ENCODE measurements at places on chromosomes 16 and 17. TPM values are rescaled to one million over a fixed set of nuclear protein-coding genes. Genes with fewer than 3 reads are reported as not detected.

DNA sequence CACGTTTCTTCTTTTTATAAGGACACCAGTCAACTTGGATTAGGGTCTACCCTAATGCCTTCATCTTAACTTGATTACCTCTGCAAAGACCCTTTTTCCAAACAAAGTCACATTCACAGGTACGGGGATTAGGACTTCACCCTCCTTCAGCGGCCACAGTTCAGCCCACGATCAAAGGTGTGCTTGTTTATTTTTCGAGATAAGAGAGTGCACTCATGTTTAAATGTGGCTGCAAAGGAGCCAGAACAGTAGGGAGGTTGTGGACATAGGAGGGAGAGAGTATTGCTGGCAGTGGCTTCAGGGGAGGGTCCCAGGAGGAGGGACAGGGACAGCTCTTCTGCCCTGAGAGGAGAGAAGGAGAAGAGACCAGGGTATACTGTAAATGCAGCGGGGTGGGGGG, 46.7 kb downstream of the MGAT5B start:
- no peaks in the 10 kb centered on the region for H3K27me3 ChIP-seq
- no peak overlapping the region for H3K27ac ChIP-seq
- DNase-seq = no peak
- H3K4me1 ChIP-seq = no peaks in the 10 kb centered on the region
- H3K4me3 ChIP-seq = no peak overlapping the region
- no peaks in the 10 kb centered on the region for H3K36me3 ChIP-seq

- no peaks in the 10 kb centered on the region for H3K4me1 ChIP-seq
- no peaks in the 10 kb centered on the region for H3K36me3 ChIP-seq
- no peak for DNase-seq
- H3K27me3 ChIP-seq = no peaks in the 10 kb centered on the region
- H3K27ac ChIP-seq = no peak overlapping the region
Observed at GRCh38 chr16:89081556-89081955, 12.1 kb upstream of the ACSF3 start.

GRCh38 chr16:52076801-52077201, 470.1 kb downstream of the TOX3 start:
- no peak for DNase-seq
- no peaks in the 10 kb centered on the region for H3K4me1 ChIP-seq
- H3K27ac ChIP-seq = no peak overlapping the region
- H3K27me3 ChIP-seq = no peaks in the 10 kb centered on the region
- no peak overlapping the region for H3K4me3 ChIP-seq
- H3K36me3 ChIP-seq = no peaks in the 10 kb centered on the region

The CCL8 gene
- not detected for total RNA-seq

- no peak overlapping the region for H3K27ac ChIP-seq
- no peak for DNase-seq
- no peak overlapping the region for H3K4me3 ChIP-seq
- H3K27me3 ChIP-seq = peaks cover 7% of the 10 kb centered on the region
- H3K36me3 ChIP-seq = no peaks in the 10 kb centered on the region
Observed at GRCh38 chr16:49484936-49485335, 111.3 kb downstream of the C16orf78 start.

DNA sequence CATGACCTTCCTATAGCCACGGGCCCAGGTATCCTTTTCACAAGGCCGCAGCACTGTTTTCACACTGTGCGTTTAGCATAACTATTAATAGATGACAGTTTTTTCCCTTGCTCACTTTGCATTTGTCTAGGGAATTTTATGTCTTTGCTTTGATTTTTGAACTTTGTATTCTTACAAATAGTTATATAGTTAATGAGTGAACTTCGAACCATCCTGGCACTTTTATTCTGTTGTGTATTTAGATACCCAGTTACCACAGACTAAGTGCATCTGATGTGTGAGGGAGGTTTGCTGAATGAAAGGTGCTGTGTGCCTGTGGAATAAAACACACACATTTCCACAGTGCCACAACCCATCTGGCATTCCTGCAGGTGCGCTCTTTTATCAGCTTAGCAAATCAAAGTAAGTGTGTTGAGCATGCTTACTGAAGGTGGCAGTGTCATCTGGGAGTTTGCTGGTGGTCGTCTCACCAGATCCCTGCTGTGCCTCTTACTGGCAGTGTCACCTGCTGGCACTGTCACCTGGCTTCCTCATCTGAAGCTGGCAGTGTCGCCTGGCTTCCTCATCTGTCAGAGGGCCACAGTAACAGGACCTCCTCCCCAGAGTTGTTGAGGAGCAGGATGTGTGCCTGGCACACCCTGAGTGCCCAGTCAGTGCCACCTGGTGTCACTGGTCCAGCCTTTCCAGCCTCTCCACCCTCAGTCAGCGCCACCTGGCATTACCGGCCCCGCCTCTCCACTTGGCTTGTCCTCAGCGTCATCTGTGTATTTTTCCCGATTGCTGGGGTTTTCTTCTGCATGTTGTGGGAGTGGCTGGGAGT, 37.6 kb downstream of the USP10 start:
- H3K4me1 ChIP-seq = peaks cover 22% of the 10 kb centered on the region
- no peak for DNase-seq
- no peak overlapping the region for H3K27ac ChIP-seq
- H3K36me3 ChIP-seq = peaks cover 6% of the 10 kb centered on the region

The KCNJ12 gene
- 13.4 TPM for total RNA-seq

DNA sequence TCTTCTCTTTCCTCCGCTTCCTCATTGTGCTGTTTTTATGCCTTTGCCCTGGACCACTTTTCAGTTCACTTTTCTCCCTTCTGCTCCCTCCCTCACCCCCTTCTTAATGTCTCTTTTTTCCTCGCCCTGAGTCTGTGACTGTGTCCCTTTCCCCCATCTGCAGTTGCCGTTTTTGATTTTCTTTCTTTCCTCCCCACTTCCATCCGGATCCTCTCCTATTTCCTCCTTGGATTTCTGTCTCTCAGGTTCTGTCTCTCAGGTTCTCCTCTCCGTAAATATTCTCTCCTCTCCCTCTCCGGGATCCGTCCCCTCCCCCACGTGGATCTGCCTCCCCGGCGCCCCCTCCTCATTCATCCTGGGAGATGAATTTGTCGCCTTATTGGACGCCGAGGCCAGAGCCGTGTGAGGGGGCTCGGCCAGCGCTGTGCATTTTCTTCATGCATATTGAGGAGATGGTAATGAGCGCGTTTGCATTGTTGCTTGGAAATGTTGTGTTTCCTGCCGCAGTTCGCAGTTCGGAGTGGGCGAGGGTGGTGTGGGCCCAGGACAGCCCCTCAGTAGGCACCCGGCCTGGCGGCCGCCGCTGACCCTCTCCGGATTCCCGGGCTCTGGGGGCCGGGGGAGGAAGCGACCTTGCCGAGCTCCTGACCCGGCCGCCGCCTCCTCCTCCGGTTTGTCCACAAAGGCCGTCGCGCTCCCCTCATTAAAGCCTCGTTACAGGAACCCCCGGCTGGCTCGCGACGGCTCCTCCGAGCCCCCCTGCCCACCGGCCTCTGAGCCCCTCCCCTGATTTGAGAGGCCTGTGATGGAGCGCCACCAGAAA, 4.5 kb upstream of the IRX3 start:
- no peak overlapping the region for H3K27ac ChIP-seq
- H3K4me1 ChIP-seq = no peaks in the 10 kb centered on the region
- peaks cover 5% of the 10 kb centered on the region for H3K27me3 ChIP-seq
- no peaks in the 10 kb centered on the region for H3K36me3 ChIP-seq
- peak overlapping the region; percentile 24 for H3K4me3 ChIP-seq

- H3K36me3 ChIP-seq = no peaks in the 10 kb centered on the region
- H3K27me3 ChIP-seq = no peaks in the 10 kb centered on the region
- no peak for DNase-seq
- H3K27ac ChIP-seq = no peak overlapping the region
Observed at GRCh38 chr17:19017401-19017800, 12.8 kb upstream of the FAM83G start.

GRCh38 chr16:31157136-31157535, 7.3 kb upstream of the PRSS36 start:
- H3K27ac ChIP-seq = no peak overlapping the region
- DNase-seq = no peak
- H3K4me3 ChIP-seq = no peak overlapping the region
- H3K36me3 ChIP-seq = no peaks in the 10 kb centered on the region
- H3K4me1 ChIP-seq = no peaks in the 10 kb centered on the region
- no peaks in the 10 kb centered on the region for H3K27me3 ChIP-seq

Data from cardiac muscle cell (in vitro differentiated cells and primary cell).